Neural crest cell (in vitro differentiated cells): ENCODE measurements at places on chromosomes 4 and X.
A peak's percentile ranks its signal among the peaks of the same experiment; 100 is the strongest.

- no peak for DNase-seq
Observed at GRCh38 chrX:97525981-97526380, 642.3 kb downstream of the RPA4 start.

GRCh38 chr4:187972135-187972534 lies 23.4 kb upstream of the ZFP42 start:
- no peak for DNase-seq

GRCh38 chrX:43269201-43269600 lies 386.9 kb upstream of the MAOA start:
- no peak for DNase-seq

DNA sequence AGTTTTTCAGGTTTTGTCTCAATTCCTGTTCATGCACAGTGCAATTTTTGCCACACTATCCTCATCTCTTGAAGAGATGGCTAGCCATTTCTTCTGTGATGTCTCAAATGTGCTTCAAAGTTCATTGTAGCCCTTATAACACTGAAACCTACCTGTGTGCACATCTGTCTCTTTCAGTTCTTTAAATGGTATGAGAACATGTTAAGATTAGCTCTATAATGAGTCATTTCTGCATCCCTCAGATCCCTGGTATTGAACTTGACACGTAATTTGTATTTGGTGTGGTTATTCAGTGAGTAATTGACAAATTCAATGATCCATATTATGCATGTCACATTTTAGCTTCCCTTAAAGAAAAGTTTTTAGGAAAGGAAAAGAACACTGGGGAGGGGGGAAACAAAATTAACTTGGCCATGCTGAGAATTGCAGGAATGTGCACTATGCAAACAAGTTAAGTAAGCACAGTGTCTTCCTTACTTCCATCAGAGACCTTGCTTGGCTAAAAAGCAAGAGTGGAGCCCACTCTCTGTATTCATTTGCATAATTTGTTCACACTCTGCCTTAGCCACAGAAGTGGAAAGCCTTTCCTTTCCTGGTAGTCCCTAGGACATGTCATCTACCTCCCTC lies 659.8 kb upstream of the MAGEB2 start:
- no peak for DNase-seq

DNA sequence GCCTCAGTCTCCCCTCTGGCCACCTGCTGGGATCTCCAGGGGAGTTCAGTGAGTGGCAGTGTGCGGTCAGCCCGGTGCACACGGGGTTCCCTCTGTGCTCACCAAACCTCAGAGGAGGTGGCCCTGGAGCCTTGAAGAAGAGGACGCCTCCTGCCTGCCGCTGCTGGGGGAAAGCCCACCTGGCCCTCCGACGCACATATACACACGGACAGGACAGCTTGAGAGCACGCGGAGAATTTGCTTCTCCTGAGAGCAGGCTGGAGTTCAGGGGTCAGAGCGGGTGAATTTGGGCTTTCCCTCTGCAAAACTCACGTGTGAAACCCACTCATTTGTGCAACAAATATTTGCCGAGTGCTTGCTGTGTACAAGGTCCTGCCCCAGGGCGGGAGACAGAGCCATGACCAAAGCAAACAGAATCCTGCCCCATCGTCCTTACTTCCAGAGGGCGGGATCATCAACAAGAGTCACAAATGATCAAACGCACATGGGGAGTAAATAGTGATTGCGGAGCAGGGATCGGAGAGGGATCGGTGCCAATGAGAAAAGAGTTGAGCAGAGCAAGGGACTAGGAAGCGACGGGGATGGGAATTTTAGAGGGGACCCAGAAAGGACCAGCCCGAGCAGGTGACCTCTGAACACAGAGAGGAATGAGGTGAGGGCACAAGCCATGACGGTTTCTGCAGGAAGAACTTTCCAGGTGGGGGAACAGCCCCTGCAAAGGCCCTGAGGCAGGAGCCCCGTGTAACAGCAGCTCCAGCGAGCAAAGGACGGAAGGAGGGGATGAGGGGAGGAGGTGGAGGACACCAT lies 17.6 kb downstream of the BLOC1S4 start:
- DNase-seq: no peak

DNA sequence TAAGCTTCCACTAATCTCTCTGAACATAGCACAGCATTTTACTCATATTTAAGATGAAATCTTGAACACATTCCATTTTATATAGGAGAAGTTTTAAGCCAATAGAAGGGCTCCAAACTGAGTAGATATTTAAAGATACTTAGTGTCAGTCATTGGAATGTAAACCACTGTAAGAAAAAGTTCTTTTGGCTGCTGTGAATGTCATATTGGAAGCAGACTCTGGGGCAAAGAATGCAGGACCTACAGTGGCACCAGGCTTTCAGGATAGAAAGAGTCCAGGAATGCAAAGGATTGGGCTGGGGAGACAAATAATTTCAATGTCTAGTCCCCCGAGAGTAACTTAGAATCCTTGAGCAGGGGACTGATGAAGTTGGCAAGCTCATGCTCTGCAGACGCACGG lies 1047.7 kb downstream of the STIM2 start:
- no peak for DNase-seq

- no peak for DNase-seq
Observed at GRCh38 chr4:5995901-5996623, 22.2 kb downstream of the C4orf50 start.

GRCh38 chr4:42786350-42787078 lies 106.0 kb upstream of the GRXCR1 start:
- DNase-seq: no peak

DNA sequence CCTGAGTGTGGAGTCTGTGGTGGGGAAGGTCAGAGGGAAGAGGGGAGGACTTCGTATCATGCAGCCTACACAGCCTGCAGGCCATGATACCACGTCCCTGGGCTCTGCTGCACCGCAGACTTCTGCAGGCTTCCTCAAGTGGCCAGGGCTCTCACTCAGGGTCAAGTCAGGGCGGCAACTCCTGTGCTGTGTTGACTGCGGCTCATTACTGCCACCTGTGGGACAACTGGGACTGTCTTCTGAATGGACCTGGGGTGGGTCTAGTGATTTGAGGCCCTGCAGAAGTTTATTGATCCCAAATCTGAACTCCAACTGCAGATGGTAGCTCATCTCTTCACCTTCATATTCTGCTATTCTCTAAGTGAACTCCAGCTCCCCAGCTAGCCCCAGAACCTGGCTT lies 167.1 kb downstream of the NSUN7 start:
- peak; percentile 14 for DNase-seq

DNA sequence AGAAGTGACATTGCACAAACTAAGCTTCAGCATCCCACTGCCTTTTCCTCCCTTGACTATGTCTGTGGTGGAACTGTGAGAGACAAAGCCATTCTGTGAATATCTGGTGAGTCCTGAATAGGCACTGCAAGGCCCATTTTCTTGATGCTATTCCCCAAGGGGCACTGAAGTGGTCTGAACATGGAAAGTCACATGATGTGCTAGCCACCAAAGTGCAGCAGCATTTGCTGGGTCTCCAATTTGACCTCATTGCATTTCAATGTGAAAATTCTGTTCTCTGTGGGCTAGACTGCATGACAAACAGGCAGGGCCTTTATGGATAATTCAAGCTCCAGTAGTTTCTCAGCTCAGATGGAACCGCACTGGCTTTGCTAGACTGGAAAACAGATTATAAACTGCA lies 627.4 kb upstream of the BOD1L1 start:
- no peak for DNase-seq

DNA sequence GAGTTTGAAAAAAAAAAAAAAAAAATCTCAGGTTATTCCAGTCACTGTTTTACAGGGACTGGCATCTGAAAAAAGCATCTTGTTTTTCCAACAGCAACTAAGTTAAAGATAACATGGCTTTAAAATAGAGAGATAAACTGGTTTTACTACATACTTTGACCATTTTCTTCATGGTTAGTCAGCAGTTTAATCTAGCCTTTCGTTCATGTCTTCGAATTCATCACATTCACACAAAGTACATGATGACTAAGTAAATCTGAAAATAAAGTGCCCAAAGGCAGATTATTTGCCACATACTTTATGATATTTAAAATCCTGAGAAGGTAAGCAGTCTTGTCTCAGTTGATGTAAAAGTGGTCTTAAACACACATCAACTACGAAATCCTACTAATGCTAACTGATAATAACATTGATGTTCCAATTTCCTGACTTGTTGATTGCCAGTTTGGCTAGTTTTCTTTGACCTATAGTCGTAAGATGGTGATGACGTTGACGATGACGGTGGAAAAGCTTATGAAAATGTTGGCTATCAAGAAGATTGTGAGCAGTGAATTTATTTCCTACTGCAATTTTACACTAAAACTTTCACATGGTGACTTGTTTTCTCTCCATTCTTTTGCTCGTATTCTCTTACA lies 540.5 kb upstream of the BOD1L1 start:
- no peak for DNase-seq

GRCh38 chrX:103913356-103914020 lies 48.9 kb upstream of the TMSB15B start:
- no peak for DNase-seq

GRCh38 chr4:32744211-32744610 lies 2024.0 kb downstream of the PCDH7 start:
- DNase-seq: no peak

GRCh38 chr4:73586666-73587065 lies 33.6 kb downstream of the RASSF6 start:
- DNase-seq: no peak

GRCh38 chrX:19152762-19153161 lies 30.5 kb upstream of the ADGRG2 start:
- DNase-seq: no peak

GRCh38 chr4:113116414-113117357 lies 67.2 kb downstream of the ANK2 start:
- no peak for DNase-seq

DNA sequence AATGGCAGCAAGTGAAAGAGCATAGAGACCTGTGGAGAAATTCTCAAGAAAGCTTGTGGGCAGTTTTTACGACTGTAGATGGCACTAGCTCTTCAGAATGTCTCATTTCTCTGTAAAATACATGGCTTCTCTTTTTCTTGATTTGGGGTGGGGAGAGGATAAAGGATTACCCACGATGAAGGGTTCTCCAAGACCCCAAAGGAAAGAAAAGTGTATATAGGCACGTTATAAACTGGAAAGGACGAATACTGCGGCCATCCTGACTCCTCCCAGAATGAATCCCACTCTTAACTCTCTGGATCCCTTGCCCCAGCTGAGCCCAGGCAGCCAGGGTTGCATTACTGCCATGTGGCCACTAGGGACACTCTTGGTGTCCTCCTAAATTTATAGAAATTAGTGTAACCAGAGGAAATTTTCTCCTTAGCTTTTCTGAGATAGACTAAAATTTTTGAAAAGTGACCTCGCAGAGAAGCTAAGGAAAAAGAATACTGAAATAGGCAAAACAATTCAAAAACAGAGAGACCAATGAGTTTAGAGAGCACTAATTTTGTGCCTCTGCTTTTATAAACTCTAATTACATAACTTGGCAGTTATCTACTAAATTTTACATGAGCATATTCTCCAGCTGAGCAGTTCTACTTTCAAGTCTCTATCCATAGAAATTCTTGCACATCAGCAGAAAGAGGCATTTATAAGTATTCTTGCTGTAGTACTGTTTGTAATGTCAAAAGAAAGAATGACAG lies 37.8 kb upstream of the PCDH19 start:
- peak; percentile 59 for DNase-seq

- DNase-seq: no peak
Observed at GRCh38 chr4:148367756-148368155, 74.5 kb downstream of the NR3C2 start.

DNA sequence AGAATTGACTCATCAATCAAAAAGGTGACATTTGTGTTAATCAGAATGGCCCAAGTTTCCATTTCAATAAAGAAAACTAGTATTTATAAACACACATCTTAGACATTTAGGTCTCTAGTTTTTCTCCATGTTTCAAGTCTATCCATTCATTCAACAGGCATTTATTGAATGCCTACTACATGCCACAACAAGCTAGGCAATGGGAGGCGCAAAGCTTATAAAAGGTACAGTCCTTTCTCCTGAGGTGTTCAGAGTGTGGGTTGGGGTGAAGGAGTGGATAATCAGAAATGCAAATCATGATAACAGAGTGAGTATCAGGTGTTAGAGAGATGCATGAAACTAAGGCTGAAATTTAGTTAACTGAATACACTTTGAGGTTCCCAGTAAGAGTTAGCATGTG lies 78.0 kb downstream of the HCCS start:
- DNase-seq: no peak

DNA sequence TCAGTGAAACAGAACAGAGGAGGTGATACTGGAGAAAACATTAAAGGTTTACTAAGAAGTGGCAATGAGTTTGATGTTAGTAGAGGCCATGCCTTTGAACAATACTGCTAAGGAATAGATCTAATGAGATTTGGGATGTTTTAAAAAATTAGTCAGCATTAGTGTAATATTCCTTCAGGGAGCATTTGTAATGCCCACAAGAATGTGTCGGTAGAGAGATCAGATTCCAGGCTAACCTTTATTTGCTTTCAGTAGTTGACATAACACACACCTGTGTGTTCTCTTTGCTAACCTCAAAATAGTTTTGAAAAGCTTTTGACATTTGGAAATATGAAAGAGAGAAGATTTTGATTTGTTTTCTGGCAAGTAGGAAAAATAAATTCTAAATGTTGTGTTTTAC lies 328.8 kb downstream of the BMPR1B start:
- DNase-seq: no peak

DNA sequence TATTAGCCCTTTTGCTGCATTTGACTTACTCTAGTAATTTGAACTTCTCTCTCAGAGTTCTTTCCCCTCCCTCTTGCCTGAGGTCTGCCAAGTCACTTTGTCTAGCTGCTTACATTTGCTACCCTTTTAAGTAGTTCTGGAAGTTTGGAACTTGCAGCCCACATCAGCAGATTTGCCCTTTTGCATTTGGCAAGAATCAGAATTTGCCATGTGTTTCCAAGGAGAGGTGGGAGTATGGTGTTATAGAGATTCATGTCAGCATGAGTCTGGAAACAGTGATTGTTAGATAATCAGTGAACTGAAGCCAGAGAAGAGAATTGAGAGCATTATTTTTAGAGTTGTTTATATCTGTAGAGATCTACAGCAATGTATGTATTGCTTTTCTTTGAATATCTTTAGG lies 52.1 kb downstream of the KLHL34 start:
- DNase-seq: no peak

- no peak for DNase-seq
Observed at GRCh38 chrX:18793601-18794089, 86.2 kb downstream of the PPEF1 start.
